ENCODE measurements at places on chromosomes 4 and X. TPM values are rescaled to one million over a fixed set of nuclear protein-coding genes. Genes with fewer than 3 reads are reported as not detected.

CCKAR gene
- not detected for total RNA-seq

MAGED4 gene
- total RNA-seq = 0.60 TPM

MAGEA2B gene
- not detected for total RNA-seq

GRCh38 chr4:175271010-175271630 lies 353.0 kb downstream of the ADAM29 start:
- DNase-seq = no peak

DNA sequence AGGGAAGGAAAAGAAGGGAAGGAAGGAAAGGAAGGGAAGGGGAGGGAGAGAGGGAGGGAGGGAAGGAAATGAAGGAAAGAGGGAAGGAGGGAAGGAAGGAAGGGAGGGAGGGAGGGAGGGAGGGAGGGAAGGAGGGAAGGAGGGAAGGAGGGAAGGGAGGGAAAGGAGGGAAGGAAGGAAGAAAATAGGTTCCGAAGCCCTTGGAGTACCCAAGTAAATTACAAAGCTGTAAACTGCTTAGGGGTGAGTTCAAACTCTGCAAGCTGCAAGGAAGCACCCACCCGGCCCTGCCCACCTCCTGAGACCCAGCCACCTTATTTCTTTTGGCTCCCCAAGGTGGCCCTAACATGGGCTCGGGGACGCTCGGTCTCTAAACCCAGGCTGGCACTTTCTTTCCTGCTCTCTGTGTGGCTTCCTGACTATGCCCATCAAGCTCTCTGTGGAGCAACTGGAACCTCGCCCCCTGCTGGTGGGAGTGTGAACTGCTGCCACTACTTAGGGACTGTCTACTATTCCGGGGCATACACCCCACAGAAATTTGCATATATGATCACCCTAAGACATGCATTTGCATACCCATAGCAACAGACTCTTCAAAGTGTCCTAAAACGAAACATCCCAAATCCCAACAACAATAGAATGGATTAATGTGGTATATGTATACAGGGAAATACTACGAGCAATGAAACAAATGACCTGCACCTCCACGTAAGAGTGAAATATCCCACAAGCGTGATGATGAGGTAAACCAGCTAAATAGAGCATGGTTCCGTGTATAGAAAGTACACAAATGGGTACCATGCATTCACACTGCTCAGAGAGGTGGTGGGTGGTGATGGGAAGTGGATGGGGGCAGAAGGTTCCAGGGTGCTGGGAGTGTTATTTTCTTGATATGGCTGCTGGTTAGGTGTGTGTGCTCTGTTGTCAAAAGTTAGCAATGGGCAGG lies 151.7 kb upstream of the TBL1X start:
- DNase-seq = peak; percentile 80

DNA sequence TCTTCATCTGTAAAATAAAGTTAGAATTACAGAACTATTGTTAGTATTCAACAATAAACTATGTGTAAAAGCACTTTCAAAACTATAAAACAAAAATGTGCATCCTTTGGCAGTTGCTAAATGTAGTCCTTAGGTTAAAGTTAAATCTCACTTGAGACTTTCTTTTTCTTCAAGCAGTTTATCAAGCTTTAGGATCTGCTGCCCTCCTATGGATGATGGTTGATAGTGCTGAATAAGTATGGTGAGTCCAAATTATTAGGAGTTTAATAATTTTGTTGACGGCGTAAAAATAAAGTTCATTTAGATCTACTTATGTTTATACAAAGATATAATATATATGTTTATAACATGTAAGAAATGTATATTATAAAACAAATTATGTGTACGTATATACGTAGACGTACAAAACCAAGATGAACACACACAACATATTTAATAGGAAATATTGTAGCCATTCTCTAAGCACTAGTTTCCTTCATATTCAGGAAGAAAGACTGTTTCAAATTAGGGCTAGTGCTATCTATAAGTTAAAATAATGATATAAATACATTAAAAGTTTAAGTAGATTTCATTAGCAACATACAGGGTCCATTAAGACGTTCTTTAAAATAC lies 22.3 kb downstream of the UGT2A2 start:
- DNase-seq = no peak

DNA sequence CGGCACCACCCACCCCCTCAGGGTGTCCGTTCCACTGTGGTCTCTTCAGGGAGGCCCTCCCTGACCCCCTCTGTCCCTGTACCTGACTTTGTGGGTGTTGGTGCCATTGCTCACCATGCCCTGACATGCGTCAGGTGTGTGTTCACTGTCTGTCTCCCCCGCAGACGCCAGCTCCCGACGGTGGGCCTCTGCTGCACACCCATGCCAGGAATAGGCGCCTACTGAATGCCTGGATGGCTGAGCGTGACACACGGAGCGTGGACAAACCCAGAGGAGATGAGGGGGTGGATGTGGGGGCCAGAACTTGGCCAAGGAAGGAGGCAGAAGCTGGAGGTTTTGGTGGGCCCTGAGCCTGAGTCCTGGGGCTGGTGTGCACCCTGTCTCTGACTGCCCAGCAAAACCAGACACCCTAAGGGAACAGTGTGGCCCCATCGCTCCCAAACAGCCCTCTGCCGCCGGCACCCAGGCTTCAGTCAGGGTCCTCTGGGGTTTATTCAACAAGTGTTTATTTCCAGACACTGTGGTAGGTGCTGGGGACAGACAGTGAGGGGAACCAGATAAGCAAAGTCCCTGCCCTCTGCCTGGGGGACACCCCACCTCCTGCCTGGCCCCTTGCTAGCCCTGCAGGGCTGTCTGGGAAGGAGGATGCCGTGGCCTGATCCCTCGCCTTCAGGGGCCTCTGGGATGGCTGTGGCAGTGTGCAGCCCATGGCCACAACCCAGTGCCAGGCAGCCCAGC lies 76.9 kb downstream of the WFS1 start:
- DNase-seq = no peak

DNA sequence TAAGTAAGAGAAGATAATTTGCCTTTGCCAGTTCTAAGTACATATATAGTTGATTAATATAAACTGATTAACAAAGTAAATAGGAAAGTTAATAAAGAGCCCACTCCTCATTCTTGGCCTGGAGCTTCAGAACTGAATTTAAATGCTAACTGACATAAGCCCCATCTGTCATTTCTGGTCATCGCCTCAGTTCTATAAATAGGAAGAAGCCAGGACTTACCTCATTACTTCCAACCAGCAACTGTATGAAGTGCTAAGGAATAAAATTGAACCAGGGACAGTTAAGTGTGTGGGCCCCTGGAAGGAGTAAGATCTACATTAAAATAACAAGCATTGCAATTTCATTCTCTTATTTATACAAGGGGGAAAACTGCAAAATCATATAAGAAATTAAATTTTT lies 52.0 kb upstream of the PDLIM5 start:
- no peak for DNase-seq

- DNase-seq = no peak
Measured at GRCh38 chr4:116531870-116532269, 553.5 kb downstream of the TRAM1L1 start.
